ENCODE measurements at places on chromosomes 5 and 9. TPM values are rescaled to one million over a fixed set of nuclear protein-coding genes. Genes with fewer than 3 reads are reported as not detected.
A peak's percentile ranks its signal among the peaks of the same experiment; 100 is the strongest.

GARIN3 gene
- 0.22 TPM for total RNA-seq

FSTL4 gene
- total RNA-seq, result 0.46 TPM

GKAP1 gene
- 0.48 TPM for total RNA-seq

PLK2 gene
- 2.6 TPM for total RNA-seq

- no peak for DNase-seq
These were observed 78.0 kb downstream of the OSMR start for GRCh38 chr5:38923661-38924451.

DNA sequence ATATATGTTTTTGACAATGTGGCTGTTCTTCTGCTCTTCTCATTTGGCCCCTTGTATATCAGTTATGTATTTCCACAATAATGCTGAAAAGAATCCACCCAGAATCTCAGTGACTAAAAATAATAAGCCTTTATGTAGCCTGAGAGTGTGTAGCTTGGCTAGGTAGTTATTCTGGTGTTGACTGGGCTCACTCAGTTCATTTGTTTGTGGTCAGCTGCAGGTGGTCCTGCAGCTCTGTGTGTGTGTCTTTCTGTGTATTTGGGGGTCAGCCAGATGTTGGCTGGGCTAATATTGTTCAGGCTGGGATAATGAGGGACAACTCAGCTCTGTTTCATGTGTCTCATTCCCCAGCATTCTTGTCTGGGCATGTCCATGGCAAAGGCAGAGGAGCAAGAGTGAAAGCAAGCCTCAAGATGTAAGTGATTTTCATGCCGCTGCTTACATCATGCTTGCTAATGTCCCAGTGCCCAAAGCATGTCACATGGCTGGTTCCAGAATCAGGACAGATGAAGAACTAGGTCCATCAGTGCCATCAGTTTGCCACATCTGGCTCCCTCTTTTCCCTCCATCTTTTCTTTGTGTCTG lies 162.8 kb downstream of the KCTD16 start:
- DNase-seq, result no peak

DNA sequence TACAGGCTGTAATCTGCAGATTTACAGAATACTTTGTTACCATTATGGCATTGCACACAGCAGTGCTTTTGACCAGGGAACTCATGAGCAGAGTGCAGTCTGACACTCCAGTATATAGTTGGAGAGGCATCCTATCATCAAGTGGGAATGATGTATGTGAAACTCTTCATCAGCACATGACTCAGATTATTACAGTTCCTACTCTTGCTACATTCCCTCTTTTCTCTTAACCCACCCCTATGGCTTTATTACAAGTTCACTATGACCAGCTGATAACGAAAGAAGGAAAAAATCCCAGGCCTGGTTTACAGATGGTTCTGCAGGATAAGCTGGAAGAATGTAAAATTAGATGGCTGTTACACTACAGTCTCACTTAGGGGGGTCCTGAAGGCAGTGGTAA lies 385.9 kb downstream of the RASEF start:
- no peak for DNase-seq

- no peak for DNase-seq
These were observed 50.4 kb downstream of the MAST4 start for GRCh38 chr5:66646570-66646969.

DNA sequence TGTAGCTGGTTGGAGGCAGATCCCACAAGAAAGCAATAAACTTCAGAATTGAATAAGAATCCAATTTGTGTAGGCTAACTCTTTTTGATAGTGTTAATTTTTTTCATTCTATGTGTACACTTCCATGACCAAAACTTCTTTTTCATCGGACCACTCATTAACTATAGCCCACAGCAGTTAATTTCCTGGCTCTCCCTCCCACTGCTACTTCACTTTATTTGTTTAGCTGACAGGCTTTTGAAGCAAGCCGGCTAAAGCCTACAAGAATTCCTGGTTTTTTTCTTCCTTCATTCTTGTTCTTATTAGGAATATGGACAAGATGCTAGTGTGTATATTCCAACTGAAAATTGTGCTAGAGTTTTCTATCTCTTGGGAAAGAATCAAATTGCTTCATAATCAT lies 329.2 kb upstream of the CCNH start:
- no peak for DNase-seq

DNA sequence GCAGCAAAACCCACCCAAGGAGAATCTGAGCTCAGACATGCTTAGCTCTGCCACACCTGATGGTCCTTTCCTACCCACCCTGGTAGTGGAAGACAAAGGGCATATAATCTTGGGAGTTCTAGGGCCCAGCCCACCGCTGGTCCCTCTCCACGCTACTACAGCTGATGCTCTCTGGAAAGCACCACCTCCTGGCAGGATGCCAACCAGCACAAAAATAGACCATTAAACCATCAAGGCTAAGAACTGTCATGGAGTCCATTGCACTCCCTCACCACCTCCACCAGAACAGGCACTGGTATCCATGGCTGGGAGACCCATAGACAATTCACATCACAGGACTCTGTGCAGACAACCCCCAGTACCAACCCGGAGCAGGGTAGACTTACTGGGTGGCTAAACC lies 111.0 kb upstream of the IL7R start:
- no peak for DNase-seq

DNA sequence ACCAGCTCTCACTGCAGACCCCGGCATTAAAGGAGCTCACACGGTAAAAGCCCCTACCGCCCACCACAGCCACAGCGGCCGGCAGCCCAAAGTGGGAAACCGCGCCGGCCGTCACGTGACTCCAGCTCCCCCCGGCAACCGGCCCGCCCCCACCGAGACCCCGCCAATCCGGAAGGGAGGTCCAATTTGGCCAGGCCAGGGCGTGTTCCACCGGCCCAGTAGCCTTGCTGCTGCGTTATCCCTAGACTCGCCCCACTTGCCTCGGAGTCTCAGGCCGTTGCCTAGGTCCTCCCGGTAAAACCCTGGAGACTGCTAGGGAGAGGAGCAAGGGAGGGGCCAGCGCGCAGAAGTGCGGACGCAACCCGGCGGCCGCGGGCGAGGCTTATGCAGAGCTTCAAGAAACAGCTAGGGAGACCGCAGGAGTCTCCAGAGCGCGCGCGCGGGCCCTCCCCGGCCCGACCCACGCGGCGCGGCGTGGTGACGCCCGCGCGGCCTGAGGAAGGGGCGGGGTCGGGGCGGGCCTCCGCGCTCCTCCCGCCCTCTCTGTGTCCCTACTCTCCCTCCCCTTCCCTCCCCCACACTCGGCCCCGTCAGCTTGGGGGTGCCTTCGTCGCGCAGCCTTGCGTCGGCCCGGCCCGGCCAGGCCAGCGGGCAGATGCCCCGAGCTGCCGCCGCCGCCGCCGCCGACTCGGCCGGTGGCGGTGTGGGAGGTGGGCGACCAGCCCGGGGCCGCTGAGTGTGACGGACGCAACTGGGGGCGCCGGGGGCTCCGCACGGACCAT lies at the start of gene RIC1:
Gene RIC1, plus strand, starts transcription at position 578 of the 782 bp plus-strand sequence. Its CDS starts 203 bp downstream, at position 781.
- peak; percentile 85 for DNase-seq

- DNase-seq, result no peak
These were observed 90.3 kb upstream of the PALM2AKAP2 start for GRCh38 chr9:109689701-109690100.

DNA sequence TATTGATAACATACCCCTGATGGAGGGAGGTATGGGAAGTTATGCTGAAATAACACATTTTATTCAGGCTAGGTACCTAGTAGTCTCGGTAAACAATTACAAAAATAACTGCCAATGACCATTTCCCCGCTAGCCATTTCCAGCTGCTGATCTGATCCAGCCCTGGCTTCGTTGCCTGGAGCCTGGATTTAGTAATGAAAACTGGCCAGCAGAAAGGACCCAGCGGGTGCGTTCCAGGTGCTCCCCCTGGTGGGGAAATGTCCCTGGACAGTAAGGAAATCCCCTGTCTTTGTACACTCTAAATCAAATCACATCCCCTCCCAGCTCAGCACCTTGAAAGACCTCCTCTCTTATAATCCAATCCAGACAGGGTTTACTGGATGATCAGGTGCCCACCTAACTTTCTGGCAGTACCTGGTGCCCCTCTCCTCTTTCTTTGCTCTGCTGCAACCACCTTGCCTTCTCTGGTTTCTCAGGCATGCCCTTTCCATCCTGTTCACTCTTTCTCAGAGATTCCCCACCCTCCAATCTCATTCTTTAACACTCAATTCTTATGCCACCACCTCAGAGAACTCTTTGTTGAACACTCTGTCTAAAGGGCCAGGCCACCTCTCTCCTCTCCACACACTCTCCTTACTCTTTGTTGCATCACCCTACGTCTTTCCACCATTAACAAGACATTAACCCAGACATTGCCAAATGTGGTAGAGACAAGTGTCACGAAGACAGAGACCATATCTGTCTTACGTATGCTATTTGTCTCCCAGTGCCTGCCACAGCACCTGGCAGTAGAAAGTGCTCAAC lies 50.1 kb upstream of the SMAD5 start:
- peak; percentile 22 for DNase-seq

GRCh38 chr9:123784518-123784917 lies 145.4 kb downstream of the DENND1A start:
- no peak for DNase-seq
